ENCODE measurements at places on chromosomes 12 and 14.
A peak's percentile ranks its signal among the peaks of the same experiment; 100 is the strongest.

GRCh38 chr12:105092336-105092735 lies 8.1 kb upstream of the ALDH1L2 start:
- DNase-seq = peak; percentile 87

- DNase-seq = peak; percentile 46
These were observed 1.2 kb upstream of the AMIGO2 start for GRCh38 chr12:47080725-47081502.

- DNase-seq = no peak
These were observed 46.5 kb downstream of the PTPRO start for GRCh38 chr12:15368812-15369211.

DNA sequence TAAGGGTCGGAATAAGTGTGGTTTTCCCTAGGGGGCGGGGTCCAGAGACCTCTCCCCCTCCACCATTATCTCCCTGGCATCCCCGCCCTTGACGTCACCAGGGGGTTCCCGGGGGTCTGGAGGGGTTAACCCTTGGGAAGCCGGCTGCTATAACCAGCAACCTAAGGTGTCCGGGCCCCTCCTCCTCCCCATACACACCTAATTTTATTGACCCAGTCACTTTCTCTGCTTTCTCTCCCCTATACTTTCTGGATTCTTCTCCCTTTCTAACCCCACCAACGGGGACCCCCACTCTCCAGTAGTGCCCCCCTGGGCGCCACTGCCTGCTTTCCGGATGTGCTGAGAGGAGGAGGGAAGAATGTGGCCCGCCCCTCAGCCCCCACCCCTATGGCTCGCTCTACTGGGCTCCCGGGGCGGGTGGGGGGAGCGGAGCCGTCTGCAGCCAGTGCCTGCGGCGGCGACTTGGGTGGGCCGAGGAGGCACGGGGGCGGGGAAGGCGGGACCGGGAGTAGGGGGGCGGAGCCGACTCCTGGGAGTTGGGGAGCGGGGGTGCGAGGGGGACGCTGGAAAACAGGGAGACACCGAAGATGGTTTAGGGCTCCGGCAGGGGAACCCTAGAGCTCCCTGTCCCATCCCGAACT lies 1.8 kb downstream of the GLI1 start:
- DNase-seq = peak; percentile 50

GRCh38 chr14:49583629-49584028 lies 2.6 kb downstream of the RPS29 start:
- DNase-seq = no peak

- DNase-seq = no peak
These were observed 16.0 kb downstream of the PDE1B start for GRCh38 chr12:54565310-54565985.

- DNase-seq = no peak
These were observed 507.0 kb downstream of the SNAPC1 start for GRCh38 chr14:62269204-62269603.

- no peak for DNase-seq
These were observed 17.3 kb upstream of the CHGA start for GRCh38 chr14:92905667-92906066.

- DNase-seq = no peak
These were observed 2.1 kb downstream of the TMEM179 start for GRCh38 chr14:104602315-104602932.

- DNase-seq = no peak
These were observed 124.2 kb downstream of the C12orf75 start for GRCh38 chr12:105454688-105455087.

DNA sequence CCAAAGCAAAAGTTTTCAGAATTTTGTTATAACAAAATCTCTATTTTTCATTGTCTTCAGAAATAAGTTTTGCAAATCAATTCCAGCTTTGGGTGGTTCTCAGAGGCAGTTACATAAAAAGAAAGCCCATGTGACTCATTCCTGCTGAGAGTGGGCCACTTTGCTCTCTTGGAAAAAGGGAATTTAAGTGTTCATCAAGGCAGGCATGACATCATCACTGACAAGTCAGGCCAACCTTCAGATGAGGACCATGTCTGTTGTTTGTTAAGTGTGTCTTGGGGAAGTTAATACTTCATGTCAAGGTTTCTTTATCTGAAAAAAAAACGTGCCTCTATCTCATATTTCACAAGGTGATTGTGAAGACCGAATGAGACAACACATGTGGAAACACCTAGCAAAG lies 519.8 kb upstream of the TMPO start:
- DNase-seq = no peak

DNA sequence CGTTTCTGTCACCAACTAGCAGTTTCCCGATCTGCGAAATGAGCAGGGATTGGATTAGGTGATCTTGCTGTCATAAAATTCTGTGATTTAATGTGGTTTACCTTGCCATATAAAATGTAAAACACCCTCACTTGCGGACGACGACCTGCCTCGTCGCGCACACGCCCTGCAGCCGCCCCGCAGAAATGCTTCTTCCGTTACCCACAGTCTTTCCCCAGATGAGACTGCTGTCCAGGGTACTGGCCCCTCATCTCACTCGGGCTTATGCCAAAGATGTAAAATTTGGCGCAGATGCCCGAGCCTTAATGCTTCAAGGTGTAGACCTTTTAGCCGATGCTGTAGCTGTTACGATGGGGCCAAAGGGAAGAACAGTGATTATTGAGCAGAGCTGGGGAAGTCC lies 17.7 kb upstream of the FOXJ2 start:
- DNase-seq = no peak

GRCh38 chr14:77985211-77985615 lies 185.0 kb upstream of the NRXN3 start:
- DNase-seq = no peak

DNA sequence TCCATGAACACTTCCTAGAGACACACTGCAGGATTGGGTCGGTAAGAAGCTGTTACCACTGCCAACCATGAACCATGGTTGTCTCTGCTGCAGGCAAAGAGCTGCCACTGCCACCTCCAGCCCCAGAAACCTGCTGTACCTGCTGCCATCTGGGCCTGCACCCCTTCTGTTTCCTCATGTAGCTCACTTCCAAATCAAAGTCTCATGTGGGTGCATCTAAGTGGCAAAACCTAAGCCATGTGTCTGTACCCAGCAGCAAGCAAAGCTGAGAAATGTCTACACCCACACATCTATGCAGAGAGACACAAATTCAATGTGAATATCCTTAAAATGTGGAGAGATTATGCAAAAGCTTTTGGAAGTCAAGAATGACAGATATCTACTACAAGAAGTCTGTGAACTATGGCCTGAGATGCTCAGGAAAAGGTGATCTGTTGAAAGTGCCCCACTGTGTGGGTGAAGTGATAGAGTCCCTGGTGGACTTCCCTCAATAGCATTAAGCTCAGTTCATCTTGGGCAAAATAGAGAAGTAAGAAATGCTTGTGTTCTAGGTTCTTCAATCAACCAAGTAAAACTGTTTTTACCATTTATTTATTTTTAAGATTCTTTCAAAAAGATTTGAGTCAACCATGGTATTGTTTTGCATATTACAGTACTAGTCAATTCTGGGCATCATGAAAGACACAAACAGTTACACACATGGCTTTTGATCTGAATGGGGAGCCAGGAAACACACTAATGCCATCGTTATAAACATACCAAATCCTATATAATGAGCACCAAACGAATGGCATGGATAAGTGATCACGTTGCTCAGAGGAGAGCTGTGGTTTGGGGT lies 64.4 kb downstream of the FOS start:
- no peak for DNase-seq

DNA sequence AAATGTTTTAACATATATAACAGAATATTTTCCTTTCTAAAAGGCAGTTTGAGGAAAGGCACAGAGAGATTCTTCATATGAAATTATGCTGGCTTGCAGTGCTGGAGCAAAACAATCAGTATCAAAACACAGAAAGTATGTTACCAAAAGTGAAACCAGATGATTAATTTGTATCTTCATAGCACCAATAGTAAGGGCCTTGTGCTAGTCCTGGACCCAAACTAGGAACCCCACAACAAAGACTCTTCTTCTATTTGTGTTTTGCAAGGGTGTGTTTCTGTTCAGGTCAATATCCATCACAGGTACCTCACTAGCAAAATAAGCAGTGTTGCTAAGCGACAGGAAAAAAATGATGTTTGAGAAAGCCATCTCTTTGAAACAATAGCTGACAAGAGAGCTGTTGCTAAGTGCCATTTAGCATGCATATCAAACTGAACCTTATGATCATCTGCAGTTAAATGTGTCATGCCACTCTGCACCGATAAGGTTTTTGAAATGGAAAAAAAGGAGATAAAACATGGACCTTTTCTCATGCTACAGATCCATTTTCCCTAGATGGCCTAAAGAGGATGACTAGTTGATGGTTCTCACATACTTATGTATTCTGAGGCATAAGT lies 196.2 kb upstream of the ALG10 start:
- no peak for DNase-seq

GRCh38 chr14:33567023-33567728 lies 383.7 kb downstream of the EGLN3 start:
- DNase-seq = peak; percentile 79

- DNase-seq = no peak
These were observed 28.2 kb downstream of the GTF2A1 start for GRCh38 chr14:81192594-81192993.

DNA sequence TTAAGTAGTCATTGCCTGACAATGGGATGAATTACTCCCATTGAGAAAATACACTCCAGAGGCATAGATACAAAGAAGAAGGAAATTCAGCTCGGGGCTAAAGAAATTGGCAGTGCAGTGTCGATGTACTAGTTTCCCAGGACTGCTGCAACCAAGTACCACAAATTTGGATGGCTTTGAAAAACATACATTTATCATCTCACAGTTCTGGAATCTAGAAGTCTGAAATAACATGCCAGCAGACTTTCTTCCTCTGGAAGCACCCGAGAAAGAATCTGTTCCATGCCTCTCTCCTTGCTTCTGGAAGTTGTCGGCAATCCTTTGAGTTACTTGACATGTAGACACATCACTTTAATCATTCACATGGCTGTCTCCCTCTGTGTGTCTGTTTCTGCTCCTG lies 101.9 kb downstream of the TMTC3 start:
- DNase-seq = no peak

GRCh38 chr12:66688846-66689439 lies 10.1 kb upstream of the GRIP1 start:
- DNase-seq = peak; percentile 67

GRCh38 chr14:58476320-58476719 lies 48.8 kb downstream of the KIAA0586 start:
- no peak for DNase-seq

GRCh38 chr14:88614218-88614907 lies 51.5 kb downstream of the ZC3H14 start:
- DNase-seq = no peak

DNA sequence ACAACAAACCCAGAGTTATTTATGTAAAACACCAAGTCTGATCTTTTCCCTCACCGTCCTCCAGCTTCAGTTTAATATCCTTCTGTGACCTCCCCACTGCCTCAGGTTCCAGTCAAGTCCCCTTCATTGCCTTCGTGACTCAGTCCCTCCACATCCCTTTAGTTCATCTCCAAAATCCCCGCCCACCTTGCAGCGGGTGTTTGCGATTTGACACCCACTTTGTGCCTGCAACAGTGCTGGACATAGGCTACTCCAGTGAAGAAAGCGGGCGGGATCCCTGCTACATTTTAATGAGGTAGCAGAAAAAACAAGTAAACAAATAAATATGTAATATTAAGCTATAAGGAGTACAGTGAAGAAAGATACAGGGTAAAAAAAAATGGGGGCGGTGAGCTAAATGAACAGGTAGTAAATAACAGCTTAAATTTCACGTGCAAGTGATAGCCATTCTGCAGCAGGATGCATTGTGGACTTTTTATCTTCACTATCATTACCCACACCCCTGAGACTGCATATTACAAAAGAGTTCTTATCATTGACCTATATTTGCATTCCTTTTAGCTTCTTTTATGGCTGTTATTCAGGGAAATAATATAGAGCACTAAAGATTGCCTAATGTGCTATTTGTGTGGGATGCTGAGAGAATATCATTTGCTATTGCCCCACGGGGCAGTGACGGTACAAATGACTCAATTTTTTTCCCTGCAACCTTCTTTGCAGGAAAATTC lies 222.8 kb upstream of the NUDT4 start:
- DNase-seq = no peak

GRCh38 chr12:58368001-58368400 lies 426.6 kb downstream of the ATP23 start:
- no peak for DNase-seq

DNA sequence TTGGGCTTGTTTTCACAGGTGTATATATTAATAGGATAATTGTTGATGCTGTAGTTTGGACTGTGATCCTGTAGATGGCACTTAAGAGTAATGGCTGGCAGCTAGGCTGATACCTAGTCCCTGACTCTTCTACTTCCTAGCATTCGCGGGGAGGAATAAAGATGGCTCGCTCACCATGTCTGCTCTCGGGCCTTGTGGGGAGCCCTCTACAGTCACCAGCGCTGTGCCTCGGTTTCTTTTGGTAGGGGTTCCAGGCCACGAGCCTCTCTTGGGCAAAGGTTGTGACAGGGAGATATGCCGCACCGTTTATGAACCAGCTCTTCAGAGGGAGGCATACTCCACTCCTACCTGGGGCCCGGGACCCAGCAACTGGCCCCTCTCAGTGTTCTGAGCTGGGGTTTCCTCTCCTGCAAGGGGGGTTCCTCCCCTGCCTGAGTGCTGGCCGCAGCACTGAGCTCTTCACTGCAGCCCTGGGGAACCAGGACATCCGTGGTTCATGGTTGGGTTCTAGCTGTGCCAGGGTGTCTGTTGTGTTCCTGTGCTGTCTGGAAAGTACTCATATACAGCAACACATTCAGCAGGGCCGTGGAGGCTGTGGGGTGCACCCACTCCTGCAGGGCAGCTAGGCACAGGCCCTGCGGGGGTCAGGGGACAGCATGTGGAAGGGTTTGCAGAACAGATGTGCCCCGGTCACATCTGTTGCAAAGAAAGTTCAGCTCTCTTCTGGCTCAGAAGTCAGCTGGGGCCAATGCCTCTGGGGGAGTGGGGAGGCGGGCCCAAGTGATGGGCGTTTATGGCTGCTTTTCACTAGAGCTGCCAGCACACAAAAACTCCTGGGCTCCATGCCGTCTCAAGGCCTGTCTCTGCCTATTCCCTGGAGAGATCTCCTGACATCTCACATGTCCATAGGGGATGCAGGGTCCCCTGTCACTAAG lies 147.9 kb downstream of the PPFIA2 start:
- peak; percentile 24 for DNase-seq

- DNase-seq = peak; percentile 14
These were observed 13.9 kb downstream of the EVL start for GRCh38 chr14:100078997-100079725.

GRCh38 chr12:100967189-100967588 lies 172.6 kb downstream of the ANO4 start:
- DNase-seq = no peak

GRCh38 chr14:20516921-20517320 lies 11.6 kb downstream of the RNASE10 start:
- no peak for DNase-seq

- DNase-seq = no peak
These were observed 5.9 kb downstream of the DDX55 start for GRCh38 chr12:123607756-123608155.

DNA sequence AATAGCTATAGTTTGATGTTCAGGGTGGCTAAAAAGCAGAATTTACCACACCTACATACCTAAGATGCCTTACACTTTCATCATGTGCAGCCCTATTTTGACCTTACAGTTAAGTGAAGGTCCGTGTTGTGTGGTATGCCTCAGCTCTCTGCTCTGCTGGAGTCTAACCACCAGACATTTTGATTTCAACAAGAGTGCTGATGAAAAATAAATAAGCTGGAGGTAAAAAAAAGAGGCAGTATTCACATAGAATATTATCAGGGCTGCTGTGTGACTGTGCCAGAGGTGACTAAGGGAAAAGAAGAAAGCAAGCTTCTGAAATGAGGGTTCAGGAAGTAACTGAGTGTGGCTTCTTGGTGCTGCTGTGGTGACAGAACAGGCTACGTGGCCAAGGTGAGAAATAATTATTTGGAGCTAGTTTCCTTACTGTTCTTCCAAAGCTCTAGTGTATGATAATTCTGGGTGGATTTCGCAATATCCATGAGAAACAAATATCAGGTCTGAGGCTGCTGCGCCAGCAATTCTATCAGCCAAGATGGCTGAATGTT lies 188.8 kb downstream of the STXBP6 start:
- DNase-seq = peak; percentile 56
